ENCODE measurements at places on chromosomes 2 and 18. TPM values are rescaled to one million over a fixed set of nuclear protein-coding genes. Genes with fewer than 3 reads are reported as not detected.

Gene NT5C1B
- not detected for total RNA-seq

Gene CD28
- total RNA-seq: 0.52 TPM

Gene ATAD2B
- total RNA-seq: 5.8 TPM

Gene RAPGEF4
- total RNA-seq: 0.23 TPM

Gene IL18RAP
- total RNA-seq: not detected

Gene FAM124B
- not detected for total RNA-seq

Measured in LHCN-M2 (cell line).